Dermis microvascular lymphatic vessel endothelial cell (primary cell): ENCODE measurements at places on chromosomes 6 and 20. TPM values are rescaled to one million over a fixed set of nuclear protein-coding genes. Genes with fewer than 3 reads are reported as not detected.

- no peak for DNase-seq
Observed at GRCh38 chr20:59648466-59649070, 44.2 kb downstream of the PHACTR3 start.

DNA sequence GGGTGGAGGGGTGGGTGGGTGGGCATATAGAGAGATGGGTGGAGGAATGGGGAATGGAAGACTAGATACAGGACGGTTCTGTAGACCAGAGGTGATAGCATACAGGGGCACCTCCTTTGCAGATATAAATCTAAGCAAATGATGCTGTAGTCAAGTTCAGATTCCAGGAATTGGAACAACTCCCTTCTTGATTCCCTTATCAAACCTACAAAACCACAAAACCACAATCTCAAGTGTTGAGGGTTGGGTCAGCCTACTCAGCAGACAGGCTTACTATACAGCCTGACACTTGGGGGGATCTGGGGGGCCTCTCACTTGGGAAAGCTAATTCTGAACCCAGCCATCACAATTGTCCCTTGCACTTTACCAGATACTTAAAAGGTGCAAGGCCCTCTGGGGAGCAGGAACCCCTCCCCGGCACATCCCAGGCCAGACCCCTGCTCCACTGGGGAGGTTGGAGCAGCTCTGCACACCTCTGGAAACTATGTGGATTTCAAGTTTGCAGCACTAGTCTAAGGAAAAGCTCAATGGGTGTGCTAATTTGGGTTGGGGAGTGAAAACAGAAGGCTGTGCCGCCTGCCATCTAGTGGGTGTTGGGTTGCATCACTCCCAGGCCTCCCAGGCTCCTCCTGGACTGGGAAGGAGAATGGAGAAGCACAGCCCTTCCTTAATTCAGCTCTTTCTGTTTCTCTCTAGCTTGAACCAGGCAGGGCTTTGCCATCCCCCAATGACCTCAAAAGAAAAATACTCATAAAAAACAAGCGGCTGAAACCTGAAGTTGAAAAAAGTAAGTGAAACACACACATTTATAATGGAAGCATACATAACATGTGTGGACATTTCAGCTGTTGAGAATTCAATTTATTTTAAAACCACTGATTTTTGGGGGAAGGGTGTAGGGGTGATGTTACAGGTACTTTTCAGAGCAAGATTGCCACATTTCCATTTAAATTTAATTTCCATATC is 121.2 kb upstream of the LAMP5 start:
- peak; percentile 16 for DNase-seq

GRCh38 chr20:59159493-59160376 is 3.9 kb upstream of the ZNF831 start:
- DNase-seq = no peak

The EPPIN gene
- not detected in 2 replicates for total RNA-seq

GRCh38 chr6:144460327-144461095 is 175.4 kb downstream of the UTRN start:
- DNase-seq = no peak

- no peak for DNase-seq
Observed at GRCh38 chr20:37773291-37773826, 79.5 kb downstream of the CTNNBL1 start.

The LST1 gene
- 0.51 TPM in 1 of 2 replicates, not detected in the other for total RNA-seq

The GNAS-AS1 gene
- total RNA-seq = under 0.01 TPM in 2 replicates

DNA sequence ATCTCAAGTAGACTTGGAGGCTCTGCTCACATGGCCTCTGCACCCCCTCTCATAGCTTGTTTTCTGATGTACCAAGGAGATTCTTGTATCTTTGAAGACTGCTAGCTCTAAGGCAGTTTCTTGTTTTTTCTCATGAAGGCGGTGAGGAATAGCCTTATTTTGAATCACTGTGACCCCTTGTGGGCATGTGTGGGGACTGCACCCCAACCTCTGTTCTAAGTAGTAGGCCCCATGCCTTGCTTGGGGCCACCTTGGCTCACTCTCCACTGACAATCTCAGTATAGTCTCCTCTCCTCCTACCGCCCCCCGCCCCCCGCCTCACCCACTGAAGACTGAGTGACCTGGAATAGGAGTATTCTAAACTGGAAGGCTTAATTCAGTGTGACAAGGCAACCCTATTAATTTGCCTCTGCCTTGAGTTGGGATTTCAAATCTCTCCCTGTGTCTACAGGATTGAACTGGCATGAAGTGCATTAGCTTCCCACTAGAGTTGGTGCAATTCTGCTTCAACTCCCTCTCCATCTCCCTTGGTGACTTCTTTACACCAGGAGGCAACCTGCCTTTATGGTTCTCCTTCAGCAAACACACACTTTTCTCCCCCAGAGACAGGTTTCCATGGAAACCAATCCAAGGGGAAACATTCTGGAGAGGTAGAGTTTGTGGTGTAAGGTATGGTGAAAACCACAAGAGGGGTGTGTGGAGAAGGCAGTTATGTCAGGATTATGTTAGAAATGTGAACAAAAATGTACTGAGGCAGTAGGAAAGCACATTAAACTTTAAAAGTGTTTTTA is 75.4 kb upstream of the ECI2 start:
- peak; percentile 65 for DNase-seq

- no peak for DNase-seq
Observed at GRCh38 chr20:53873230-53873604, 197.2 kb downstream of the BCAS1 start.
